ENCODE measurements at places on chromosomes 16 and 17.

- DNase-seq, result no peak
Observed at GRCh38 chr16:68997564-68997963, 107.9 kb upstream of the HAS3 start.

DNA sequence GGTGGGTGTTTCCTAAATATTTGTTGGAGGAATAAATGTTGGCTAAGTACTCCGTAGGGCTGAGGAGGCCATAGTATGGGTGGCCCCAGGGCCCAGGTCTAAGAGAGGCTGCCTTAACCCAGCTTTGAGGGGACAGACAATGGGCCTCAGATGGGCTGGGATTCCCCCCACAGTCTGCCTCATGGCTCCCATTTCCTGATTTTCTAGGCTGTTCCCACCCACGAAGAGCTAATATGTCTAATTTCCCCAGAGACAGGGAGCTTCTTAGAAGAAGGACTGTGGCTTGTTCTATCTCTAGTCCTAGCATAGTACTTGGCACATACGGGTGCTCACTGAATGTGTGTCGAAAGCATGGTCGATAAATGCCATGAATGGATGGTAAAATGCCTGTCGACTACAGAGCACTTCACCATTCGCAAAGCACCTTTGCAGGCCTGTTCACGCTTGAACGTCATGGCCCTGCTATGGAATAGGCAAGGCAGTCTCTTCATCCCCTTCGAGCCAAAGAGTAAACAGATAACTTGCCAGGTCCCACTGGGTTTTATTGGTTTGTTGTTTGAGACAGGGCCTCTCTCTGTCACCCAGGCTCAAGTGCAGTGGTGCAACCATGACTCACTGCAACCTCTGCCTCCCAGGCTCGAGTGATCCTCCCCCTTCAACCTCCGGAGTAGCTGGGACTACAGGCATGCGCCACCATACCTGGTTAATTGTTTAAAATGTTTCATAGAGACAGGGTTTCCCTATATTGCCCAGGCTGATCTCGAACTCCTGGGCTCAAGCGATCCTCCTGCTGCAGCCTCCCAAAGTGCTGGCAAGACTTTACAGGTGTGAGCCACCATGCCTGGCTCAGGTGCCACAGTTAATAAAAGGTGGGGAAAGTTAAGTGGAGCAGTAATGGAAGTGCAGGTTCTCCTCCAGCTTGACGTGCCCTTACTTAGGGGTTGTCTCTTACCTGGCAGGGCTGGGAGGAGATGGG, 9.7 kb downstream of the CHAD start:
- no peak for DNase-seq

GRCh38 chr17:17108451-17109049, 66.3 kb downstream of the MPRIP start:
- no peak for DNase-seq

DNA sequence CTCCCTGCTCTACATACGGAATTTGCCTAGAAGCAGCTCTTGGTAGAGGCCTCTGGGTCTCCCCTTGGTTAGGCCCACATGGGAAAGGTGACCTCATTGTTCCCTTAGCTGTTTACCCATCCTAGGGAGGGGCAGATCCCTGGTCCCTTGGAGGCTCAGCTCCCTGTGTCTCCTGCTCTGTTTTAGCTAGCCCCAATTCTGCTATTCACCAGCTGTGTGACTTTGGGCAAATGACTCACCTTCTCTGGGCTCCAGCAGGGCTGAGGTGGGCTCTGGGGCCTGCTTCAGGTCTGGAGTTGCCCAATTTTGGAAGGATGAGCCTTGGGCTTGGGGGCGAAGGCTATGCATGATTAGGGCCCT, 3.9 kb downstream of the ABCC3 start:
- DNase-seq, result no peak

DNA sequence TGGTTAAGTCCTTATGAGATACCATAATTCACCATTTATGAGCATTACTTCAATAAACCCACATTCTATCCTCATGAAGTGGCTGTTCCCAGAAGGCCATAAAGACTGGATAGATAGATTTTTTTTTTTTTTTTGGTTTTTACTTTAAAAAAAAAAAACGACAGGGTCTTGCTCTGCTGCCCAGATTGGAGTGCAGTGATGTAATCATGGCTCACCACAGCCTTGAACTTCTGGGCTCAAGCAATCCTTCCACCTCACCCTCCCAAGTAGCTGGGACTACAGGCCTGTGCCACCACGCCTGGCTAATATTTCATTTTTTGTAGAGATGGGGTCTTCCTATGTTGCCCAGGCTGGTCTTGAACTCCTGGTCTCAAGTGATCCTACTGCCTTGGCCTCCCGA, 102.3 kb downstream of the XYLT1 start:
- DNase-seq, result no peak

- DNase-seq, result no peak
Observed at GRCh38 chr17:62666061-62666800, 38.8 kb downstream of the MRC2 start.

- no peak for DNase-seq
Observed at GRCh38 chr16:75160386-75160785, 12.1 kb downstream of the ZFP1 start.

DNA sequence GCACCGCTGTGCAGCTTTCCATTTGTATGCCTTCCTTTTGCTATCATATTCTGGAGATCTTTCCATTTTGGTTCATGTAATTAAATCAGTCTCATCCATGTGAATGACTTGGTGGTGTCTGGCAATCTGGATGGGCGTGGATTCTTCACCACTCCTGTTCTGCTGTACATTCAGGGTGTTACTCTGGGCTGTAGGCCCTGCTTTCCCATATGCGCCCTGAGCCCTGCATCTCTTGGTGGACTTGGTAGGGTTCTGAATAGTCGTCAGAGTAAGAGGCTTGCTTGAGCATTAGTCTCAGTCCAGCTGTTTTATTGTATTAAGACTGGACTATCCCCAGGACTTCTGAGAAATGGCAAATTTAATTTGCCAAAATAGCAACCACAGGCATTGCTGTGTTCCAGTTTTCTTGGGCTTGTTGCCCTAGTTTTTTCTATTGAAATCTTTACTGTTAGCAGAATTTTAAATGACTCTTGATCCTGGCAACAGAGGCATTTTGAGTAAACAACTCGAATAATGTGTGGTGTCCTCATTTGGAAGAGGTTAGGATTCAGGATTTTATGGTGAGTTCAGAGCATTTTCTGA, 14.9 kb downstream of the BANP start:
- DNase-seq, result no peak

DNA sequence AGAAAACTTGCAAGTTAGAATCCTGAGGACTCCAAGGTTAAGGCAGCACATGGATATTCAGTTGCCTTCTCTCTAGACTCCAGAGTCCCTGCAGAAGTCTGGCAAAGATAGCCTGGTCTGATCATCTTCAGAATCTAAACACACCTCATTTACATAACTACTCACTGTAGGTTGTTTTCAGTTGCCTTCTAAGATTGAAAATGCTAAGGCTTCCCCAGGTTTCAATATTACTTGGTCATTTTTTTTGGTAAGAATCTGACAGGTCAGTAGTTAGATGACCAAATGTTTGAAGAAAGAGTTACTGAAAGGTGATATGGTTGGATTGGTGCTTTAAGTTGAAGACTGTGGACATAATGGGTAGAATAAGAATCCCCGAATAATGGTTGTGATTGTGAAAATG, 205.4 kb upstream of the KCNJ16 start:
- DNase-seq, result no peak

- no peak for DNase-seq
Observed at GRCh38 chr17:66964930-66965800, 658 bp downstream of the CACNG4 start.

GRCh38 chr16:54174201-54174600, 112.4 kb downstream of the IRX3 start:
- DNase-seq, result no peak

GRCh38 chr17:28053044-28053670, 10.7 kb downstream of the NLK start:
- DNase-seq, result no peak

DNA sequence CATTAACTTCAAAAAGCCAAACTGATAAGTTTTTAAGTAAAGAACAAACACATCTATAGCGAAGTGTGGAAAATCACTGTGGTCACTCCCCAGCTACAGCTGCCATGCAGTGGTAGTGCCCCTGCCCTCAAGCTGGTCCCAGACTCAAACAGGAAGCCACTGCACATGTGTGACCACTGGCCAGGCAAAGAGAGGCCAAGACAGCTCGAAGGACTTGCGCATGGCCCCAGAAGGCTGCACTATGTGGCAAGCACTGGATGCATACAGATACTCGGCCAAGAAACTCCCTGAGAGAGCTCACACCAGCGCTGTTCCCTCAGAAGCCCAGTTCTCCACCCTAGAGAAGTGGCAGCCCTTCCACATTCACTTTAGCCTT, 82.4 kb downstream of the ANKRD11 start:
- DNase-seq, result no peak

DNA sequence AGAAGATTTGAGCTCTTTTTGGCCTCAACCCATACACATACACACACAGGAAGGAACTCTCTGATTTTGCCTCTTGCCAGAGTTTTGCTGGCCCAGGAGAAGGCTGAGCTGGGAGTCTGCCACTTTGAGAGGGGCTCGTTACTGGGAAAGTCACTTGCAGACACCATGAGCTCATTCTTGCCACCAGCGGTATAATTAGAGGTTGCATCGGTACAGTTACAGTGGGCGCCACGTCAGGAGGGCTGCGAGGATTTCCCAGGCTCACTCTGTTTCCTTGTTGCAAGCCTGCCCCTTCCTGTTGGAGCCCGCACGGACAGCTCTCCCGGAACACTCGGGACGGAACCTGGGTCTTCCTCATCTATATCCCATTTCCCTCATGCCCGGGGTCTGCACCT, 3.1 kb upstream of the SDK2 start:
- DNase-seq, result no peak

DNA sequence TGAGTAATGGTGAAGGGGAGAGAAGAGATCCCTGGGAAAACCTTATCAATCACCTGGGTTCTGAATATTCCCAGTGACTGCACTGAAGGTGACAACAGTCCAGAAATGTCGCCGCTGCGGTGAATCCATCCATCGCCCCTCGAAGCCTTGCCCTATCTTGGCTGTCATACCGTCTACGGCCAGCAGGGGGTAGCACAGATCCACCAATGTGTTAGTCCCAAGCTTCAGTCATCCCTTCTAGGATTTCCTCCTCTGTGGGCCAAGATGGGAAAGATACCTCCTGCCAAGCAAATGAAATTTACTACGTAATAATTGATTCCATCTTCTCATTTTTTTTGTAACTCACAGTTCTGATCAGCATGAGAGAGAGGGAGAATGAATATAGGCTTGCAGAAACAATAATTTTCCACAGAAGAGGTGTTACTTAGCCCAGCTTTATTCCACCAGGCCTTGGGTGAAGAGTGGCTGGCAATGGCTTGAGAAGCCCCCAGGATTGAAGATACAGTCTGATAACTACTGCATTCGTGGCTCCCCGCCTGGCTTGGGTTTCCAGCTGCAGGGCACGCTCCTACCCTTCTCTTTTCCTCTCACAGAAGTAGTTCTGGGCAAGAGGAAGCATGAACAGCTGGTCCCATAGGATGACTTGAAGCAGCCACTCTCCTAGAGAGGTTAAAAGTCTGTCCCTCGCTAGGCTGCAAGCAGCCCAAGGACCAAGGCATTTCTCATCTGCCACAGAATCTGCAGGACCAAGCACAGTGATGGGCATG, 2.6 kb upstream of the FMNL1 start:
- DNase-seq, result peak; percentile 76

DNA sequence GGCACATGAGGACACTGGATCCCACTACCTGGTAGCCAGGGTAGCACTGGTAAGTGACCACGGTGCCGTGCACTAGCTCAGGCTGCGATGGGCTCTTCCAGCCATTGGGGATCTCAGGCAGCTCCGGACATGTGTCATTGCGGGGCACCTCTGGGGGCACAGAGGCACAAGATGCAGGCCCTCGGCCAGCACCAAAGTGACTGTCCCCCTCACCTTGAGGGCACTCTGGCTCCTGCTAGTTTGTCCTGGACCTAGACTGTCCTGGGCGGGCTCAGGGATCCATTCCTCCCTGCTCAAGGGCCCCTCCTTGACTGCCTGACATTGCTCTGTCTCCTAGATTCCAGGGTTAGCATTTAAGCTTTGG, 6.7 kb upstream of the PHF12 start:
- no peak for DNase-seq

DNA sequence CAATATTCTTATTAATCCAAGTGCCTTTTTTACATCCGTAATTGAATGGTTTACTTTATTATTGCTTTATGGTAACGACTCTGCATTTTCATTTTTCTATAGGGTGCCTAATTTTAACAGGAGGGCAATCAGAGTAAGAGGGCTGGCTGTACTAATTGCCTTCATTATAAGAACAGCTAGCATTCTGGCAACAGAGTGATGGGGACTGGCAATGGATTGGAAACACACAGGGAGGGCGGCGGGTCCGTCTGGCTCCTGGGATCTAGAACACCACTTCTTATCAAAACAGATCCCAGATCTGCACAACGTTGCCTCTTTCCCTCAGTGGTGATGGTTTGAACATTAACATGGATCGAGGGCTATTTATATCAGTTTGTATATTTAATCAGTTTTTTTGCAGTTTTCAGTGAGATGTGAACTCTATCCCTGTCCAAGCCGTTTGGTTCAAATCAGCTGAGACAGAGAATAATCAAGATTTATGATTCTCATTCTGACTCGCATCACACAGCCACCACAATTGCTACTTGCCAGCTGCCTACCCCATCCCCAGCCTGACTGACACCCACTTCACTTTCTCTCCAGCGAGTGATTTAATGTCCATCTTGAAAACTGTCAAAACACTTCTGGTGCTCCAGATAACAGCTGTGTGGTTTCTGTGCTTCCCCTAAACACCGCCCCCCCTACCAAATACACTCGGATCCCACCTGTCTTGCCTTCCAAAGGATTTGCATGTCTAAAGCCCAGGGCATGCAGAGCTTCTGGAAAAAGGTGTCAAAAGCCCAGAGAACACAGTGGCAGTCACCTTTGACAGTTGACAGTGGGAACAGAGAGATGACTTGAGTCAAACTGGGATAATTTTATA, 327.9 kb downstream of the HS3ST4 start:
- DNase-seq, result peak; percentile 45

DNA sequence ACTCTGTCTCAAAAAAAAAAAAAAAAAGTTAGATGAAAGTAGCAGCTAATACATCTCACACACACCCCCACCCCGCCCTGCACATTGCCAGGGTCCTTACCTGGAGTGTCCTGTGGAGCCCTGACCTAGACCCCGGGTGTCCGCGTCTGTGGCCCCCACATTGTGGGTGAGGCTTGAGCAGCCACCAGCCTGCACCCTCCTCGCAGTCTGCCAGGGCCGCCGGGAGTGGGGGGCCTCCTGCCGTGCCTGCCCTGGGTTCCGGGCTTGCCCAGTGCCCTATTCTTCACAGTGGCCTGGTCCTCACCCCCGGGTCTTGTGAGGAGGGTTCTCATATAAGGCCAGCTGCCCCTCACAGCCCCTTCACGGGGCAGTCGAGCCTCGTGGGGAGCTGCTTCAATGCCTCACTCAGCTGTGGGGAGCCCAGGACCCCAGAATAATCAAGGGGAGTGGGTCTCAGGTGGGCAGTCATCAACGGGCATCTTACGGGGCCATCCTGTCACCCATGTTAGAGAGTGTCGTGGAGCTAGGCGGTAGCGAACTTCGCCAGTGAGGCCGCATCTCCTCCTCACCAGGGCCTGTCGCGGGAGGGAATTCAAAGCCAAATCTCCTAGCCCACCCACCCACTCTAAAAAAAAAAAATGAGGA, 85.9 kb upstream of the CHMP6 start:
- no peak for DNase-seq

- DNase-seq, result no peak
Observed at GRCh38 chr16:7038475-7038874, 294.2 kb upstream of the RBFOX1 start.

- DNase-seq, result peak; percentile 9
Observed at GRCh38 chr16:48611329-48612137, 1.6 kb upstream of the N4BP1 start.

- no peak for DNase-seq
Observed at GRCh38 chr17:19339341-19339815, 23.1 kb downstream of the B9D1 start.

Data from NCI-H2107 (cell line).